ENCODE measurements at places on chromosomes 6 and 20. TPM values are rescaled to one million over a fixed set of nuclear protein-coding genes. Genes with fewer than 3 reads are reported as not detected.

SUMO4 gene
- total RNA-seq = not detected

CGA gene
- total RNA-seq = not detected

FAM83B gene
- 58.6 TPM for total RNA-seq

RPP21 gene
- total RNA-seq = 96.7 TPM

MPIG6B gene
- total RNA-seq = 1.4 TPM

LRRC73 gene
- total RNA-seq = 0.64 TPM

PTK6 gene
- total RNA-seq = 46.8 TPM

NRN1 gene
- 7.1 TPM for total RNA-seq

AGER gene
- 1.7 TPM for total RNA-seq

OR2H2 gene
- total RNA-seq = not detected

SLCO4A1 gene
- total RNA-seq = 11.6 TPM

SMIM26 gene
- 72.0 TPM for total RNA-seq

LY86 gene
- 2.3 TPM for total RNA-seq

FAM162B gene
- total RNA-seq = 2.5 TPM

EPHA7 gene
- total RNA-seq = 0.47 TPM

TCP11 gene
- not detected for total RNA-seq

OR2H1 gene
- total RNA-seq = not detected

FLRT3 gene
- total RNA-seq = 4.4 TPM

ALDH8A1 gene
- total RNA-seq = 0.13 TPM

ZSCAN31 gene
- total RNA-seq = 59.9 TPM

LAMA4 gene
- total RNA-seq = 116 TPM

IRF4 gene
- 1.9 TPM for total RNA-seq

VSX1 gene
- not detected for total RNA-seq

HFE gene
- total RNA-seq = 2.9 TPM

ZNF831 gene
- total RNA-seq = 1.7 TPM

RSPO4 gene
- total RNA-seq = 0.19 TPM

CST4 gene
- not detected for total RNA-seq

PARD6B gene
- total RNA-seq = 5.3 TPM

TPX2 gene
- total RNA-seq = 11.9 TPM

All from esophagus squamous epithelium (tissue), 5 donors.